Frontal cortex (tissue), 4 donors: ENCODE measurements at places on chromosomes 1 and 21. TPM values are rescaled to one million over a fixed set of nuclear protein-coding genes. Genes with fewer than 3 reads are reported as not detected.

CRABP2 gene
- 7.7 TPM for total RNA-seq

GPR61 gene
- total RNA-seq: 4.9 TPM

BSND gene
- not detected for total RNA-seq

TAS1R2 gene
- total RNA-seq: not detected

NBPF20 gene
- total RNA-seq: 4.1 TPM

GPR3 gene
- total RNA-seq: 0.41 TPM

OR2T33 gene
- total RNA-seq: not detected
